ENCODE measurements at places on chromosomes 13 and 19. TPM values are rescaled to one million over a fixed set of nuclear protein-coding genes. Genes with fewer than 3 reads are reported as not detected.
A peak's percentile ranks its signal among the peaks of the same experiment; 100 is the strongest.

Gene COL4A2
- total RNA-seq, result 165 TPM

Gene MOB3A
- 17.0 TPM for total RNA-seq

Gene PSG2
- total RNA-seq, result not detected

Gene ZNF506
- 18.2 TPM for total RNA-seq

Gene ATP4A
- not detected for total RNA-seq

Gene PNKP
- total RNA-seq, result 49.5 TPM

Gene ADGRE3
- total RNA-seq, result 0.46 TPM

Gene ABCA7
- 10.5 TPM for total RNA-seq

Gene ONECUT3
- total RNA-seq, result not detected

Gene TRPC4
- total RNA-seq, result 1.1 TPM

Gene PLPP2
- 0.81 TPM for total RNA-seq

DNA sequence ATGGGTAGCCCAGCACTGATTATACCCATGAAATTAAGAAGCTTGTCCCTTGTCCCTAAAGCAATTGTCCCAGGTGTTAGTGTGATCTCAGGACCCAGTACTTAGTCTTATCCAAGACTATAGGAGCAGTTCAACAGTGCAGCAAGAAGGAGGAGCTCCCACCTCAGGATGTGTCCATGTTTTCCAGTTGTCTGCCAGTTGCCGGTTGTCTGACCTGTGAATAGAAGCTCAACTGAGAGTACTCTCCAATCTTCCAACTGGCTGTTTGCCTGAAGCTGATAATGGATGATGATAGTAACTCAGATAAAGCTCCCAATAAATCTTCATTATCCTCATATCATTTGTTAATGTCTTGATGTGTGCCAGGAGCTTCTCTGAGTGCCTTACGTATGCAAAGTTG is 107.2 kb upstream of the HTR2A start:
- DNase-seq, result no peak

- DNase-seq, result no peak
Measured at GRCh38 chr19:4080473-4080872, 13.8 kb upstream of the ZBTB7A start.

DNA sequence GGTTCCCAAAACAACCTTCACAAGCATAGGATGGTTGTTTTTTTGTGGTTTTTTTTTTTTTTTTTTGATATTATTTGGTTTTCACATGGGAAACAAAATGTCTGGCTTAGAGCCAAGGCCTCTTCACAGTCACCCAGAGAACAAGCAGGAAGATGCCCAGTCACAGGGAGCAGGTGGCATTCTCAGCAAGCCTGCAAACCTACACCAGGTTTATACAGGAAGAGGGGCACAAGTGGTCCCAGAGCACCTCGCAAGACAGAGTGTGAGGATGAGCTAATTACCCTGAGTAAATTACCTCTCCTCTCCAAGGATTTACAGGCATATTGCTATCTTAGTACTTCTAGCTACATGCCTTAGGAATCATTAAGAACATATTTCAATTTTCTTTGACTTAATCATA is 1375.6 kb downstream of the EFNB2 start:
- DNase-seq, result no peak

DNA sequence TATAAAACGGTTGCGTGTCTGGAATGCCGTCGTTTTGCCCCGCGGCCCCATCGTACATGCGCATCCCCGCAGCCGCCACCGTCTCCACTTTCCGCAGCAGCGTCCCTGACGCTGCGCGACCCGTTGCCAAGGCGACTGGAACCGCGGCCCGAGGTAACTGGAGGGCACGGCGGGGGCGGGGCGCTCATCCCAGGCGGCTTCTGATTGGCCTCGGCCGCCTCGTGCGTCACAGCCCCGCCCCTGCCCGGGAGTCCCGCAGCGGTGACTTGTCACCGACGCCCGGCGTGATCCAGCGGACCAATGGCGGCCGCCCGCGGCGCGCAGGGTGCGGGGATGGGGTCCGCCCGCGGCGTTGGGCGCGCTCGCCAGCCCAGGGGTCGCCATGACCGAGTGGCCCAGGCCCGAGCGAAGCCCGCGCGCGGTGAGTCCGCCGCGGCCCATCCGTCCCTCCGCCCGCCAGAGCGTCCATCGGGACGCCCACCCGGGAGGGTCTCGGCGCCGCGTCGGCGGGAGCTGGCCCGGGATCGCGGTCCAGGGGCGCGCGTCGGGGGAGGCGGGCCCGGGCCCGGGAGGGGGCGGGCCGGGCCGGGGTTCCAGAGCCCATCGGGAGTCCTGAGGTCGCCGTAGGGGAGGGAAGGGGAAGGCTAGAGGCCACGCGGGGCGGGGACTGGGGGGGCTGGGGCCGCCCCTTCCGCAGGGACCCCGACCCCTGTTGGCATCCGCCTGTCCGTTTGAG is at the start of gene ZSCAN1:
Gene ZSCAN1 (plus strand): TSS at position 285 of the 736 bp plus-strand sequence. CDS start 3,812 bp downstream, outside the sequence.
- DNase-seq, result peak; percentile 89

DNA sequence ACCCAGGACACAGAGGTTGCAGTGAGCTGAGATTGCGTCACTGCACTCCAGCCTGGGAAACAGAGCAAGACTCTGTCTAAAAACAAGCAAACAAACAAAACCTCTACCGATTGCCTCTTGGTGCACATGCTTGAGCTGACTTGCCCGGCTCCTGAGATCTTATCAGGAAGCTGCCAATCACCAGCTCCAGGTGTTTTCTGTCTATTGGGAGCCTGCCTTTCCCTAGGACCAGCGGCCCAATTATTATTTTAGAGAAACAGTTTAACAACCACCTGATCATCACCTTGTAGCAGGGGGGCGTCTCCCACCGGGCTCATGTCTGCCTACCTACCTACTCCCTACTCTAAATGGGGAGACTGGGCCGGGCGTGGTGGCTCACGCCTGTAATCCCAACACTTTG is 10.8 kb downstream of the CLEC4M start:
- no peak for DNase-seq

- DNase-seq, result peak; percentile 62
Measured at GRCh38 chr13:112119192-112120030, 52.5 kb downstream of the SOX1 start.

DNA sequence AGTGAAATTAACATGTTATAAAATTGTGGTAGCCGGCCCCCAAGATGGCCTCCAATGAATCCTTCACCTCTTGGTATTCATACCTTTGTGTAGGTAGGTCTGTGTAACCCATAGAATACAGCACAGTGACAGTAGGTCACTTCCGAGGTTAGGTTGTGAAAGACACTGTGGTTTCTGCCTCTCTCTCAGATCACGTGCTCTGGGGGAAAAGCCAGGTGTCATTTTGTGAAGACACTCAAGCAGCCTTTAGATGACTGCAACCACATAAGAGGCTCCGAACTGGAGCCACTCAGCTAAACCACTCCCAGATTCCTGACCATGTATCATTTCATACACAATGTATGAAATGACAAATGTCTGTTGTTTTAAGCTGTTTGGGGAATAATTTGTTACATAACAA is 9.8 kb upstream of the USPL1 start:
- no peak for DNase-seq

- DNase-seq, result no peak
Measured at GRCh38 chr13:53783471-53783870, 754.9 kb downstream of the OLFM4 start.

DNA sequence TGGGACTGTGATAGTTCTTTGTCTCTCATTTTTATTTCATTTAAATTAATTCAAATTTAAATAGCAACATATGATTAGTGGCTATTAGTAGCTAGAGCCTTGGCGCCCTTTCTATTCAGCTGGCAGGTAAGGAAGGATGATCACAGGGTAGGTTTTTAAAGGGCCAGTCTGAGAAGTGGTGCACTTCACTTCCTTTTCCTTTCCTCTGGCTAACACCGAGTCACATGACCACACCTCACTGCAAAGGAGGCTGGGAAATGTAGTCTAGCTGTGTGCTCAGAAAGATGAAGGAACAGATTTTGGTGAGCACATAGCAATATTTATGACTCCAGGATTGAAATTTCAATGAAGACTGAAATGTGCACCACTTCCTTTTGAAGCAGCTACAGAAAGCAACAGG is 128.7 kb downstream of the TSHZ3 start:
- DNase-seq, result no peak

- no peak for DNase-seq
Measured at GRCh38 chr19:19417628-19418245, 12.3 kb downstream of the GATAD2A start.

- DNase-seq, result no peak
Measured at GRCh38 chr19:14112809-14113385, 4.7 kb downstream of the PRKACA start.

DNA sequence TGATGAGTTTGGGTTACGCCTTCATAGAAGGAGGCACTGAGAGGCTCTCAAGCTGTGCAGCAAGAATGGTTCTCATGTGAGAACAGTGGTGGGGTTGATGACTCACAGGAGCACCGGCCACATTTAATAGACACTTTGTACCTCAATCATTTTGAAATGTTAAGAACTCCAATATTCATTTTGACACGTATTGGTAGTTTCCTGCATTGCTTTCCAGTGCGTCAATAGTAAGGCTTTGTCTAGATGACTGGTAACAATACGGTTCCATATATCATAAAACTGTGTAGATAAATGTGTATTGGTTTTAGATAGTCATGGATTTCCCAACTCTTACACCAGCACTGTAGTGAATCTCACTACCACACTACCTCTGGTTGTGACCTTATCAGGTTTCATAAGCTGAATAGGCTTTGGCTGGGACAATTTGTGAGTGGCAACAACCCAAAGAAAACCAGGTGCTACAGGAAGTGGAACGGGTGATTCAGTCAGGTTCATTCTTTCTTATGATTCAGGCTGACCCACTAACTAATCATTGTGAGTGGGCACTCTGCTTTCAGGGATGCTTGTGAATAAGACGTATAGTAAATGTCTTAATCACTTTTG is 362.6 kb downstream of the KLF5 start:
- DNase-seq, result no peak

GRCh38 chr13:97885641-97886040 is 67.8 kb upstream of the IPO5 start:
- no peak for DNase-seq

GRCh38 chr13:23921451-23921888 is 24.2 kb upstream of the C1QTNF9B start:
- no peak for DNase-seq

DNA sequence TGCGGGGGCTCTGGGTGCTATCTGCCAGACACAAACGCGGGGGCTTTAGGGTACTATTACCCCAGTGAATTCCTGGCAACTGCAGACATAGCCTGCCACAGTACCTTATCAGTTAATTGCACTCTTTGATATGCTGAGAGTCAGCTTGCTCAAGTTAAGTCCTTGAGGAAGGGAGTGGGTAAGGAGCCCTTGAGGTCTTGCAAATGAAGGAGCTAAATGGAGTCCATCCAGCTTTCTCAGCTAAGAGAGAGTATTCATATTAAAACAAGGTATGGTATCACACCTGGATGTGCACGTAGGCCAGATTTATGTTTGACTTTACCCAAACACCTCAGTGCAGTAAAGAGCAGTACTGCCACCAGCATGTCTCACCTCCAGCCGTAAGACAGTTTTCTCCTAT is 11.5 kb upstream of the ZNF606 start:
- no peak for DNase-seq

DNA sequence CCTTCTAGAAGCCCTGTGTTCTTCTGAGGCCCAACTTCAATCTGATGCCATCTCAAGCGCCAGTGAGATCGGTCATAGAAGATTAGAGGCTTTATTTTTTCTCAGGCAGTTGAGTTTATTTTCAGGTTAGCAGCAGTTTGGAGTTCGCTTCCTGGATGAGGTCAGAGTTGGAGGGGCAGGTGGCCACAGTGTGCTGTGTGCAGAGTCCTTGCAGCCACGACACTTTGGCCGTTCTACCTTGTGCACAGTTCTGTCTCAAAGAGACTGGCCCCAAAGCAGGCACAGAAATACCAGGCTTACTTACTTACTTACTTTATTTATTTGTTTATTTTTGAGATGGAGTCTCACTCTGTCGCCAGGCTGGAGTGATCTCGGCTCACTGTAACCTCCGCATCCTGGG is 15.9 kb upstream of the ELAVL1 start:
- no peak for DNase-seq

DNA sequence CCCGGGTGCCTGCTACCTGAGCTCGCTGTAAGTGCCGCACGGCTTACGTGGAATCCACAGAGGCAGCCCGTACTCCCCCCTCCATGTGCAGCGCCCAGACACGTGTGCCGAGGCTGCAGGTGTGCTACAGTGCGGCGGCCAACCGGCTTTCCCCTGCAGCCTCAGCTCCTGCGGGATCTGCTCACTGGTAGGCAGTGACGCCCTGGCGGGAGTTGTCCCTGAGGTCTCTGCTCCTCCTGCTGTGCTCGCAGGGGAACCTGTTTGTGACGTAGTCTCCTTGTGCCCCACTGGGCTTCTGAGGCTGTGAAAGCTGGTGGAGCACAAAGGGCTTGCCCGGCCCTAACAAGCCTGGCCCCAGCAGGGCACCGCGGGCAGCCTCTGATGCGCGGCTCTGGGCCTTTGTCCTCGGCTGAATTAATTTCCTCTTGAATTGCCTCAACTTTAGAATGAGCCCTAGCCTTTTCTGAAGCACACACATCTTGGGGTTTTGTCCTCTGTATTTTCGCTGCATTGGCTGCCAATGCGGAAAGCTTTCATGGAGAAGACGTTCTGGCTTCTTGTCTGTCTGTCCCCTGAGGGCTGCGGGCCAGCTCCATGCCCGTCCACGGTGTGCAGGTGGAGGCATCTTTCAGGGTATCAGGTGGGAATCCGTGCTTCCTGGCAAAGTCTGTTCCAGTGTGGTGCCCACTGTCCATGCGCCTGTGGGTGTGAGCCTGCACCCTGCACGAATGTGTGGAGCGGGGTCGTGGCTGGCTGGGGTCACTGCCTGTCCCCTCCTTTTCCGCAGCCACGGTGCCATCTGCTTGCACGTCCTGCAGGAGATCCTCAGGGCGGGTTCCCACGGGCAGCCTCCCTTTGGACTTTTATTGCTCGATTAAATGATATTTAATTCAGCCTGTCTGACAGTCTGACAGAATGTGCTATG is 77.3 kb upstream of the MCF2L start:
- no peak for DNase-seq

DNA sequence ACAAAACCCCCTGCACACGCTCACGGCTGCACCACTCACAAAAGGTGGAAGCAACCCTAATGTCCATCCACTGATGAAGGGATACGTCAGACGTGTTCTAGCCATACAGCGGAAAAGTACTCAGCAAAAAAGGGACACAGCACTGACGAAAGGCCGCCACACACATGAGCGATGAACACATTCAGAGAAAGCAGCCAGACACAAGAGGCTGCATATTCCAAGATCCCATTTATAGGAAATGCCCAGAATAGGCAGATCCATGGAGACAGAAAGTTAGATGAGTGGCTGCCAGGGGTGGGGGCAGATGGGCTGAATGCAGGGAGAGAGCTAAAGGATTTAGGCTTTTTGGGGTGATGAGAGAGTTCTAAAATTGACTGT is 3.7 kb downstream of the POLD1 start:
- no peak for DNase-seq

GRCh38 chr19:28843761-28844492 is 369.0 kb downstream of the UQCRFS1 start:
- no peak for DNase-seq

DNA sequence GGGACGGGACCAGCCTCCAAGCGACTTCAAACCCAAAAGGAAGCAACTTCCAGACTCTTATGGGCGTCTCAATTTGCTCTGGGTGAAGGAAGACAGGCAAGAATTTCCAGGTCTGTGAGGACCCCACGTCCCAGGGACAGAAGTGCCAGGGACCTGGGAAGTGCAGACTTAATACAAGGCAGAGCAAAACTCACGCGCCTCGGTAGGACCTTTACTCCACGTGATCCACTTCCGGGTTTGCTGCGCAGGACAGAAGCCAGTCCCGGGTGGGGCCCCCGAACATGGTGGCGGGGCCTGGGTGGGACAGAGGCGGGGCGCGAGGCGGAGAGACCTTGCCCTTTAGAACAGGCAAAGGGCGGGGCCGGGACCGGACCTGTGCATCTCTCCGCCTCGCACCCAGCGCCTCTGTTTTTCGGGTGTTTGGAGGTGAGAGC is 9.3 kb downstream of the ZNF611 start:
- DNase-seq, result no peak
